Stimulated activated naive CD8-positive, alpha-beta T cell treated with anti-CD3 and anti-CD28 coated beads, Interleukin-15, amount 100 ng/mL, for 72 hours (primary cell): ENCODE measurements at places on chromosomes 4 and X.
A peak's percentile ranks its signal among the peaks of the same experiment; 100 is the strongest.

DNA sequence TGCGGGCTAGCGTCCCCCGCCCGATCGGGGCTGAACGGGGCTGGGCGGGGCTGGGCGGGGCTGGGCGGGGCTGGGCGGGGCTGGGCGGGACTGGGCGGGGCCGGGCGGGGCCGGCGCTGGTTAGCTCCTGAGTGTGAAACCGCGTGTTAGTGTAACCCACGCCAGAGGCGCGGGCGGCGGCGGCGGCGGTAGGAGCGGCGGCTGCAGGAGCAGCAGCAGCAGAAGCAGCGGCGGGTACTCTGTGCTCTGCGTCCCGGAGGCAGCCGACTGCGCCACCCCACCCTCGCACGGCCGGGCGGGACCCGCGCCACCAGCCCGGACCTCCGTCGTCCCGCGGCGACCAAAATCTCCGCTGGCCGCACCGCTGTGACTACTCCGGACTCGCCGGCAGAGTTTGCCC, 128.1 kb downstream of the LAS1L start:
- peak; percentile 26 for DNase-seq

- no peak for DNase-seq
These were observed 10.8 kb downstream of the HAUS3 start for GRCh38 chr4:2231082-2231481.

DNA sequence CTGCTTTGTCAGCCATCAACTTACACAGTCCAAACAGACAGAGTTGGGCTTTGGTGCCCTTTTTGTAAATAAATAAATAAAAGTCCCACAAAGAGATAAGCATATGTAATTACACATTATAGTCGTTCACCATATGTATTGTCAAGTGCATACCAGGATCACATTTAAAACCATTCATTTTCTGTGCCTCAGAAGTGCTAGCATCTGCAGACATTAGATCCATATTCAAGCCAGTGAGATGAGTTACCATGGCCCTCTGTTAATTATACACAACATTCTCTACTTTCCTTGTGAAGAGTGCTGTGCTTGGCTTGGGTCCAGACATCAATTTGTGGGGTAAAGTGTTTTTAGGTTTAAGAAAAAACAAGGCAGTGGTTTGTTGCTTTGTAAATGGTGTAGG, 76.8 kb downstream of the ENOX2 start:
- DNase-seq: no peak

DNA sequence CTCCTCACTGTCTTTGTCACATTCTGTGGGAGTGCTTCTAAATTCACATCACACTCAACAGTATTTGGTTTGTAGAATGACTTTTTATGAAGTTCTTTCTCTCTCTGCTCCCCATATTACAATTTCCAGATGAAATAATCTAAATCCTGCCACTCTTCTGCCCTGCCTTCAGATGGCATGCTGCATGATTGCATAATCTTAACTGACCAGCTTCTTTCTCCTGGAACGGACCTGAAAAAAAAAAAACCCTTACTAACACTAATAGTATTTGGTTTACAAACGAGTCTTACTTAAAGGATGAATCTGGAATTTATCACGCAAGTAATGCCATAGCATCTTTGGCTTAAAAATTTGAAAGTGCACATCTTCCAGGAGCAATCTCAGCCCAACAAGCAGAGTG, 272.3 kb downstream of the NAF1 start:
- DNase-seq: no peak

- DNase-seq: no peak
These were observed 66.1 kb downstream of the FMR1NB start for GRCh38 chrX:148047200-148047599.

- DNase-seq: no peak
These were observed 446 bp upstream of the UBE2A start for GRCh38 chrX:119573840-119574393.

GRCh38 chr4:186216465-186217024, 10.8 kb upstream of the KLKB1 start:
- DNase-seq: no peak

- DNase-seq: no peak
These were observed 179.3 kb upstream of the AMOT start for GRCh38 chrX:113019958-113020357.

GRCh38 chrX:110412971-110413726, 54.5 kb downstream of the RTL9 start:
- peak; percentile 40 for DNase-seq

- DNase-seq: no peak
These were observed 66.3 kb upstream of the TRIM2 start for GRCh38 chr4:153137677-153138630.

DNA sequence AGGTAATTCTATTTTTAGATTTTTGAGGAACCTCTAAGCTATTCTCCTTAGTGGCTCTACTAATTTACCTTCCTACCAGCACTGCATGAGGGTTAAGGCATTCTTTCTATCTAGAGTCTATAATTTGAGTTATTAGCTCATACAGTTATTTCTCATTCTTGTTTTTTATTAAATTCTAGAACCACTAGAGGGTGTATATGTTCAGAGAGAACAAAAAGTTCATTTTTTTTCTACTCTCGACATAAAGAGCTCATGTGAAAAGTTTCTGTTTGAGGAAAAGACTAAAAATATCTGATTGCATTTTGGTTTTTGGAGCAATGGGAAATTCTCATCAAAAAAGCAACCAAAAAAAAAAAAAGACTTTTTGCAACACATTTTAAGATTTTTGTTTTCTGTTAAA, 57.0 kb upstream of the LRAT start:
- no peak for DNase-seq

DNA sequence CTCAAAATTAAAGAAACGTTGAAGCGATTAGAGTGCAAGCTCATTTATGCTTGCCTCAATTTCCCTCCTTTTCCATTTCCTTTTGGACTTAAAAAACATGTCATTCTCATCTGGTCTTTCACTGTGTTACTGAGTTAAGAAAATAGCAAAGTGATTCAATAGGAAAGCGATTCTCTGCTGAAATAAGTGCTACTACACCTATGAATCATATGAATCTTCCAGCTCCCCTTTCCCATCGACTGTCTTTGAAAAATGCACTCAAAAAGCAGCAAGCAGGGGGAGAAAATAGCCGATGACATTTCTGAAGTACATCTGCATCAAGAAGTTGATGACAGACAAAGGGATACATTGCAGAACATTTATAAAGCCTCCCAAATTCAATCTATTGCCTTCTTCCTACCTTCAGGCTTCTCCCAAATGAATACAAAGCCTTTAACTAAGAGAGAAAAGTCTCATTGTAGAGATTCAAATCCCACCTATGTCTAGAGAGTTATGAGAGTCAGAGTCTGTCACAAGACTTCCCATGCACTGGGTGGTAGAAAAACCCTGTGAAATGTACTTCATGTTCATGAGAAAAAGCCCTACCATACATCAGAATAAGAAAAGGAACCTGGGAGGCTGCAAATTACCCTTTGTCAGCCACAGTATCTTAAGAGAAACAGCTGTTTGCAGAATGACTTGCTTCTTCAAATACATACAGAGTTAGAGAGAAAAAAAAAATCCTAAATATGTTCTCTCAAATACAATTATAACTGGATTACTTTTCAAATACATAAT, 78.9 kb downstream of the MBNL3 start:
- no peak for DNase-seq

DNA sequence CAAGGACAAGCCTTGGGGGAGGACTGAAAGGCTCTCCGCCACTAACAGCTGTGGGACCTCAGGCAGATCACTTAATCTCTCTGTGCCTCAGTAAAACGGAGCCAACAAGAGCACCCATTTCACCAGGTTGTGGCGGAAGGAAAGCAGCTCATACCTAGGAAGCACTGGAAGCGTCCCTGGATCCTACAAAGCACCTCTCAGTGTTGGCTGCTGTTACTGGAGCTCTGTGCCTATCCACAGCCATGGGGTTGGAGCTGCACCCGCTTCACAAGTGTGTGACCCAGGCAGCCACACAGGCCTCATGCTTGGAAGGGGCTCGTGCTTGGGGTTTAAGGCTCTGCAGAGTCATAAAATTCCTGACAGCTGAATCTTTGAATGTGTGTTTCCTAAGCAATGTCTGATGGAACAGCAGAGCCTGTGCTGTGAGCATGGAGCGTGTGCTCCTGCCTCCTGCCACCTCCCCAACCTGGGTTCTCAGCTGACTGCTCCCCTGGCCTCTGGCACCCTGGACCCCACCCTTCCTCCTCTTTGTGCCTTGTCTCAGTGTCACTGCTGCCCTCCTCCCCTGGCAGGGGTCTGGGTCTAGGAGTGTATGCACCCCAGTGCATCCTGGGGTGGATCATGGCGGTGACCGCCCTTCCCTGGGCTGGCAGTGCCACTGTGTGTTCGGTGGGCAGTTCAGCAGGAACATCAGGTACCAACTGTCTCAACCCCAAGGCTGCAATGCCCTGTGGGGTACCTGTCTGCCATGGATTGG, 14.4 kb upstream of the MAN2B2 start:
- DNase-seq: no peak

- DNase-seq: no peak
These were observed 158.3 kb upstream of the SCML1 start for GRCh38 chrX:17579026-17579425.

DNA sequence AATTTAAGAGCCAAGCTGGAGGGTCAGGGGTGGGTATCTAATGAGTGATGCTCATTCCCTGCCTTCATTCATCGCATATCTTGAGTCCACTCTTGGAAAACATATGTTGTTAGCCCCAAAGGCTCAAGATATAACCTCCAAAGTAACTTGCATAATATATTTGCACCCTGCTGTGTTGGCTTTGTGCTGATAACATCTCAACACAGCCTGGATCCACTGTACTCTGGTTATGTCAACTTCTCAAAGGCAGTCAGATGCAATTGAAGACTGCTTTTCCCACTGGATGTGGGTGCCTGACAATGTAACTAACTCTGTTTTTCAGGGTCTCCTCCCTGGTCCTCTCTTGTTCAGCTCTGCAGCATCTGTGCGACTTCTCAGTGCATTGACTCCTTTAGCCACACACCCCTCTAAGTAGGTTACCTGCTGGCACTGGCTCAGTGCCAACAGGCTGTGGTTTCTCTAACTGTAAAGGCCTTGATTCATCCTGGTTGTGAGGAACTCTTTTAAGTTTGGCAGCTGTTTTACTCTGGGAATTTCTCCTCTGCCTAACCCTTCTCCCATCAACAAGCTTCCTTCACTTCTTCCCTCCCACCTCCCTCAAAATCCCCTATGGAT, 28.1 kb downstream of the SLC16A2 start:
- no peak for DNase-seq

GRCh38 chrX:134932528-134933217, 58.1 kb upstream of the SMIM10 start:
- DNase-seq: no peak
